Transverse colon (tissue), 4 donors: ENCODE measurements at places on chromosomes 2 and 18.

- no peaks in the 10 kb centered on the region for H3K36me3 ChIP-seq
- no peak for DNase-seq
- H3K27ac ChIP-seq, result no peak overlapping the region
- H3K4me1 ChIP-seq, result no peaks in the 10 kb centered on the region
Observed at GRCh38 chr2:99656994-99657393, 167.2 kb upstream of the REV1 start.

GRCh38 chr18:77528872-77529271, 279.2 kb downstream of the GALR1 start:
- no peaks in the 10 kb centered on the region for H3K36me3 ChIP-seq
- no peak for DNase-seq
- H3K4me3 ChIP-seq, result no peak overlapping the region
- H3K27me3 ChIP-seq, result no peaks in the 10 kb centered on the region
- no peaks in the 10 kb centered on the region for H3K4me1 ChIP-seq
- H3K27ac ChIP-seq, result no peak overlapping the region

- H3K4me3 ChIP-seq, result no peak overlapping the region
- DNase-seq, result no peak
- H3K36me3 ChIP-seq, result no peaks in the 10 kb centered on the region
- H3K27me3 ChIP-seq, result no peaks in the 10 kb centered on the region
- no peak overlapping the region for H3K27ac ChIP-seq
Observed at GRCh38 chr18:47790036-47790435, 140.4 kb downstream of the SMAD2 start.

DNA sequence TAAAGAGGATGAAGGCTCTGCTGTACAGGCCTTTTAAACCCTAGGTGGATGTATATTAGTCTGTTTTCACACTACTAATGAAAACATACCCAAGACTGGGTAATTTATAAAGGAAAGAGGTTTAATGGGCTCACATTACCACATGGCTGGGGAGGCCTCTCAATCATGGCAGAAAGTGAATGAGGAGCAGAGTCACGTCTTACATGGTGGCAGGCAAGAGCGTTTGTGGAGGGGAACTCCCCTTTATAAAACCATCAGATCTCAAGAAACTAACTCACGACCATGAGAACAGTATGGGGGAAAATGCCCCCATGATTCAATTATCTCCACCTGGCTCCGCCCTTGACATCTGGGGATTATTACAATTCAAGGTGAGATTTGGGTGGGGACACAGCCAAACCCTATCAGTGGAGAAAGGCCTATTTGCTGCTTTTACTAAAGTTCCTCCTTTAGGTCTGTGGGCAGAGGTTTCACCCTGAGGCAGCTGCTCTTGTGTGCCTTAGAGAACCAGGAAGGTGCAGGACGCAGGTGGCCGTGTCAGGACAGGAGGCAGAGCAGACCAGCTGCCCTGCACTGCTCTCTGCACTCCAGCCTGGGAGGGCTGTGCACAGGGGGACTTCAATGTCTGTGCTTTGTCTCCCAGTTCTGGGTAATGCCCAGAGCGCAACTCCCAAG, 178.8 kb upstream of the HDAC4 start:
- DNase-seq, result no peak
- no peak overlapping the region for H3K27ac ChIP-seq
- H3K36me3 ChIP-seq, result no peaks in the 10 kb centered on the region

DNA sequence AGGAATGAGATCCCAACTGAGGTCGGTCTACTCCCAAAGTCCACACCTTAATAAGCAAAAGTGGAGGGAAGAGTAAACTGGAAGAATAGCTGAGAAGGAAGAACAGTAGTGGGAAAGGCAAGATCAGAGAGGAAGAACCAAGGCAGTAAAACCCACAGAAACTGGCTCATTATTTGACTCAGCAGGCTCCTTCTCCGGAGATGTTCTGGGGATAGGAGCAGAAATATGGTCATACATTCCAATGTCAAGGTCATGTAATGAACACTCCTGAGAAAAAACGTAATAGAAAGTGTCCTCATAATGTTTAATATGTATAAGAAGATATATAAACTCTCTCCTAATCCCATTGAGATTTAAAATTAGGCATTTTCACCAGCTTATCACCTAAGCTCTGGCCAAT, 39.5 kb downstream of the STK39 start:
- no peaks in the 10 kb centered on the region for H3K27me3 ChIP-seq
- DNase-seq, result no peak
- H3K36me3 ChIP-seq, result no peaks in the 10 kb centered on the region
- no peak overlapping the region for H3K4me3 ChIP-seq

DNA sequence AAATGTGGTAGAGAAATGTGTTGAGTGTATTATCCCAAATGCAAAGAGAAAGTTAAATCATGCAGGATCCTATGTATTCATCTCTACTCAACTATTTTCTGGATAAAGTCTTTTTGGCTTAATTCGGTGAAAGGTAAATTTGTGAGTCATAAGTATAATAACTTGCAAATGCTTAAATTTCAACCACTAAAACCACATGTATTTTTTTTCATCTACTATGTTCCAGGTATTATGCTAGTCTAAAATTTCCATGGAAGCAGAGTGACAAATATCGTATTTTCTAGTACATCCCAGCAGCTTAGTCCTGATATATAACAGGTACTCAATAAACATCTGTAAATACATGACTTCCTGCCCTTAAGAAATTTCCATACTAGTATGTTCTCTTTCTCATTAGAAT, 6.2 kb downstream of the ALS2 start:
- no peak overlapping the region for H3K27ac ChIP-seq
- peaks cover 3% of the 10 kb centered on the region for H3K4me1 ChIP-seq
- H3K4me3 ChIP-seq, result no peak overlapping the region
- DNase-seq, result no peak
- no peaks in the 10 kb centered on the region for H3K27me3 ChIP-seq

DNA sequence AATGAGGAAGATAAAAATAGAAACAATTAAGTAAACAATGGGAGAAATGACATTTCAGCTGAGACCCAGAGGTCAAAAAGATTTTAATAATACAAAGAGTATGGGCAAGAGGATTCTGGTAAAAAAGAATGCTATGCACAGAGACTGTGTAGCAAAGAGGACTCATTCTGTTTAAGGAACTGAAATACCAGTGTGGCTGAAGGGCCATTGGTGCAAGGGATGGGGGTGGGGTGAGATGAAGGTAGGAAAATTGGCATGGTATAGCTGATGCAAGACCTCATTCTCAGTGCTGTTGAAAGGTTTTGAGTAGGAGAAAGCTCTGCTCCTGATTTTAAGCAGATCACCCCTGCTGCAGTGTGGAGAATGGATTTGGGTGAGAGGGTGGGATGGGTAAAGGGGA, 10.8 kb downstream of the GALNT1 start:
- H3K4me3 ChIP-seq, result no peak overlapping the region
- no peaks in the 10 kb centered on the region for H3K4me1 ChIP-seq
- no peak overlapping the region for H3K27ac ChIP-seq
- no peak for DNase-seq
- no peaks in the 10 kb centered on the region for H3K36me3 ChIP-seq

GRCh38 chr2:50635824-50636223, 396.1 kb downstream of the NRXN1 start:
- no peaks in the 10 kb centered on the region for H3K36me3 ChIP-seq
- no peaks in the 10 kb centered on the region for H3K4me1 ChIP-seq

- H3K4me1 ChIP-seq, result no peaks in the 10 kb centered on the region
- H3K36me3 ChIP-seq, result no peaks in the 10 kb centered on the region
- no peak overlapping the region for H3K27ac ChIP-seq
- H3K4me3 ChIP-seq, result no peak overlapping the region
- H3K27me3 ChIP-seq, result no peaks in the 10 kb centered on the region
Observed at GRCh38 chr2:177893880-177894279, 178.7 kb downstream of the PDE11A start.

DNA sequence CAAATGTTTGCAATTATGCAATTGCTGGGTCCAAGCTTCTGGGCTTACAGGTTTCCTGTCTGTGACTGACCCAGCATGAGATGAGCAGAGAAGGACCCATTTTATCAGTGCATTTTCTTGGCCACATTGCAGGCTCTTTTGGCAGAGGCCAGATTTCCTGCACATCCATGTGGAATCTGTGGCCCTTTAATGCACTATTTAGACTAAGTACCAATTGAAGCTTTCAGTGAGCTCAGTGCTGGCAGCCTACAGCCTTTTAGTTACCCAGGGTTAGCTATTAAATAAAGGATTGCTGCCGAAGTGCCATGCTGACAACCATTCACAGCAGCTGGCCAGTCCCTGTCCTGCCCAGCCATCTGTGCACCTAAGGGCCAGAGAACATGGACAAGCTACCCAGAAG, 165.0 kb downstream of the ANKRD30B start:
- H3K36me3 ChIP-seq, result no peaks in the 10 kb centered on the region
- H3K4me3 ChIP-seq, result no peak overlapping the region
- no peaks in the 10 kb centered on the region for H3K4me1 ChIP-seq
- H3K27me3 ChIP-seq, result no peaks in the 10 kb centered on the region
- H3K27ac ChIP-seq, result no peak overlapping the region

- H3K27me3 ChIP-seq, result no peaks in the 10 kb centered on the region
- DNase-seq, result no peak
- H3K4me1 ChIP-seq, result no peaks in the 10 kb centered on the region
- H3K27ac ChIP-seq, result no peak overlapping the region
- no peak overlapping the region for H3K4me3 ChIP-seq
- no peaks in the 10 kb centered on the region for H3K36me3 ChIP-seq
Observed at GRCh38 chr2:238946318-238947242, 98.7 kb downstream of the TWIST2 start.

DNA sequence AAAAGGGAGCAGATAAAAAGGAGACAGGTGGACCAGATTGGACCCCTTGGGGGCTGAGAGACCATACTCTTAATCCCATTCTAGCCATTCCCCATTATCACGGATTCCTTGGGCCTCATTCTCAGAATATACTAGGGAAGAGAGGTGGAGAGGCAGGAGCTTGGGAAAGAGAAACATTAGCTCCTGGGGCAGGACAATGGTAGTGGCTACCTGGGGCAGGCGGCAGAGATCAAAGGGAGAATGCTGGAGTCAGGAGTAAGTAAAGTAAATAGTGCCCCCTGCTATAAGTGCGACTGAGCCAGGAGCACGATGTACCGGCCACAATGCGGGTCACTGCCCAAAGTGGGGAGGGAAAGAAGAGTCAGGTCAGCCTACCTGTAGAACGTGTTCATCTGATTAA, 20.4 kb upstream of the IHH start:
- peaks cover 40% of the 10 kb centered on the region for H3K4me1 ChIP-seq
- no peak for DNase-seq
- peaks cover 16% of the 10 kb centered on the region for H3K36me3 ChIP-seq
